ENCODE measurements at places on chromosomes 11 and 22.
A peak's percentile ranks its signal among the peaks of the same experiment; 100 is the strongest.

GRCh38 chr22:43852573-43853327 lies 9.6 kb downstream of the SULT4A1 start:
- DNase-seq: no peak

DNA sequence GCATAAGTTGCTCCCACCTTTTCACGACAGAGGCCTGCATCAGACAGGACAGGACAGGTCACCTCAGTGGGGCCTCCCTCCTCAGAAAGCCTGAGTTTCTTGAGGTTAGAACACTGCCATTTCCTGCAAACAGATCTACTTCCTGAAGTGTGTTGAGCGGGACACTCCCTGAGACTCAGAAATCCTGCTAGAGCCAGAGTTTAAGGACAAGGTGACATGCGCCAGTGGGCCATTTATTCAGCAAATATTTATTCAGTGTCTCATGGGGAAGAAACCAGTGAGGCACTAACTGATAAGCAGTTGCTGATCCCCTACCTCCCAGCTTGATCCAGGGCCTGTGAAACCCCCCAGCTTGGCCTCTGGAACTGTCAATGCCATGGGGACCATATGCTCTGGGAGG lies 454.6 kb downstream of the SOX6 start:
- DNase-seq: no peak

- no peak for DNase-seq
Measured at GRCh38 chr22:39311592-39312400, 7.6 kb downstream of the RPL3 start.

DNA sequence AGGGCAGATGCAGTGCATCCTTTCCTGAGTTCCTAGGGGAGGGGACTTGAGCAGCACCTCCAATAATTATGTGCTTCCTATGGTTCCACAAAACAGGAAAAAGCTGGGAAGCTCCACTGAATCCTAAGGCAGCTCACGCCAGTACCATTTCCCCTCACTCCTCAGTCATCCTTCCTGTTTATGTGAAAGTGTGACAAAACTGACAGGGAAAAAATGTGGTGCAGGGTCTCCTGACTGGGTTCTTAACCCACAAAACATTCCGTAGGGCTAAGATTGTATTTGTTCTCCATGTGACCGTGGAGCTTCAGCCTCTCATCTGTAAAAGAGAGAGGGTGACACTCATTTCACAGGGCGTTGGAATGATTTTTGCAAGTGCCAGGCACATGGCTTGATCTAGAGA lies 12.2 kb upstream of the LYVE1 start:
- peak; percentile 43 for DNase-seq

GRCh38 chr11:65811764-65812475 lies 21.8 kb upstream of the SNX32 start:
- no peak for DNase-seq

DNA sequence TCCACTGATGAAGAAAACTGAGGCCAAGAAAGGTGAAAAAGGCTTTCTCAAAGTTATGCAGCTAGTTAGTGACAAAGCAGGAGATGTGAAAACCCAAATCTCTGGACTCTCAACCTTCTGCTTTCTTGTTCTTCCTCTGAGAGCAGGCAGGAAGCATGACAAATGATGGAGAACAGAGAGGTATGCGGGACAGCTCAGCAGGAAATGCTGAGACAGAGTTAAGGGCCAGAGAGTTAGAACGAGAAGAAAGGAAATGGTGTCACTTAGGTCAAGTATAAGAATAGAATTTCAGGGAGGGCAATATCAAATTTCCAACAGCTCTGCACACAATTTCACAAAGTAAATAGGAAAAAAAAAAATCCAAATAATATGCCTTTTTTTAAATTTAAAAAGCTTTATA lies 67.6 kb upstream of the ARHGAP42 start:
- peak; percentile 58 for DNase-seq

DNA sequence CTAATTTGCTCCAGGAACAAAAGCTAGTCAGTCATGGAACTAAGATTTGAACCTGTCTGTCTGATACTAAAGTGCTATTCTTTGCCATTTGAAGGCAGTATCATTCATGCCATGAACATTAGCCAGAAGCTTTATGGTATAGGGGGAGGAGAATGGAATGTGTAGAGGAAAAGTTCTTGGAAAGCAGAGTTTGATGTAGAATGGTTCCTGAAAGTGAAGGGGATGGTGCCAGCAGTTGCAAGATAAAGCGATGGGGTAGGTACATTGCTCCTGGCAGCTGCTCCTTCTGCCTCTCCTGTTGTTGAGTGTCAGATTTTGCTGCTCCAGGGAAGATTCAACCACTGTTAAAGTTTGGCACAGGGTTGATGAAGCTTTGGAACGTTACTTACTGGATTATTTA lies 53.4 kb downstream of the ARHGAP42 start:
- DNase-seq: peak; percentile 44

DNA sequence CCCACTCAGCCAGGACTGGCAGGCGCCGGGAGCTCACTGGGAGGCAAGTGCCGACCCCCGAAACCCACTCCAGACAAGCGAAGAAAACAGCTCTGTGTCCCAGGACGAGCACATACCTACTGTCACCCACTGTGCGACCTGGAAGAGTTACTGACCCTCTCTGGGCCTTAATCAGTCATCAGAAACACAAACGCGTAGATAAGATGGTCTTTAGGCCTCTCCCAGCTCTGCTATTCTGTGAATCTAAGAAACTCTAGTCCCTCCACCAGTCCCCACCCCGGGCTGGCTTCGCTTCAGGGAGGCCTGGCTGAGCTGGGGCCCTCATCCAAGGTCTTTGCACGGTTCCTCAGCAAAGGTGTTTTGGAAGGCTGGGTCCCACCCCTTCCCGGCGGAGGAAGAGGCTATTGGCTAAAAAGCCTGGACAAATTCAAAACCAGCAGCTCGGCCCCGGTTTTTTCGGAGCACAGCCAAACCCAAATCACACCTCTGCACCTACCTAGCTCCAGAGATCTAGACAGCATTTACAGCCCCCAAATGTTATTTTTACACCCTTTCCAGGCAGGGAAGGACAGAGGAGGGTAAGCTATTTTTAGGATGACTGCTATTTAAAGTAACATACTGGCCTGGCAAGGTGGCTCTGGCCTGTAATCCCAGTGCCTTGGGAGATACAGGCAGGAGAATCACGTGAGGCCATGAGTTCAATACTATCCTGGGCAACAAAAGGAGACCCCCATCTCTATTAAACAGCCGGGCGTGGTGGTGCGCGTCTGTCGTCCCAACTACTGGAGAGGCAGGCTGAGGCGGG lies 13.2 kb upstream of the HDHD5 start:
- DNase-seq: no peak

GRCh38 chr11:86606836-86607481 lies 65.5 kb downstream of the ME3 start:
- DNase-seq: peak; percentile 60

DNA sequence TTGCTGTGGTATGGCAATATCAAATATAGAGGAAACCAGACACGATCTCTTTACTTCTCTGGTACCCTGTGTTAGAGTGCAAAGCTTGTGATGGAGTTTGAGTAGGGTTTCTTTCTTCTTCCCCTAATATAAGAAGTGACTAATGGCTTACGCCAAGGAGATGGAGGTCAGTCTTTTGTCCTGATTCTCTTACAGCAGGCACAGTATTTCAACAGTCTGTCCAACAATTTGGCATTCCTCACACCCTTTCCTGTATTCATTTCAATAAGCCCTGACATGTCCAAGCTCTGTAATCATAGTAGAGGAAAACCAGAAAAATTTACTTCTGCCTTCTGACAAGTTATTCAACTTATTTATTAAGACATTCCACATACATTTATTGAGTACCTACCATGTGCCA lies 546.2 kb downstream of the TMEM135 start:
- no peak for DNase-seq

- DNase-seq: peak; percentile 79
Measured at GRCh38 chr11:40384991-40385390, 1074.5 kb downstream of the LRRC4C start.
